Stimulated activated CD8-positive, alpha-beta memory T cell treated with anti-CD3 and anti-CD28 coated beads, Interleukin-12 subunit alpha, Interleukin-12 subunit beta, amount 100 ng/mL, for 1 hour (primary cell): ENCODE measurements at places on chromosomes 2 and 18.

GRCh38 chr18:11005528-11005927 is 143.8 kb downstream of the PIEZO2 start:
- no peak for DNase-seq

- DNase-seq, result no peak
Observed at GRCh38 chr2:149167001-149167780, 128.7 kb downstream of the LYPD6B start.

DNA sequence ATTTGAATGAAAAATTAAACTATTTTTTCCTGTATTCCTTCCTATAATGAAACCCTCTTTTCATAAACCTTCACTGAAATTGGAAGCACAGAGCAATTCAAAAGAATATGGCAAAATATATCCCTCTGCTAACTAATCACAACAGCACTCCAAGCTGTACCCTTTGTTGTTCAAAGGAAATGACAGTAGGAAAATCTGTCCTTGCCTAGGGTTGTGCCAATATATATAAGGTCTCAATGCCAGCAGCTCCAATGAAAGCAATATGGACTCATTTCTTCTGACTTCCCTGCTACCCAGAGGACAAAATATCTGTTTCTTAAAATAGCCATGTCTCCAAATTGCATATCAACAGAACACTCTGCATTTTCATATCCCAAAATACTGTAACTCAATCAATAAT is 373.9 kb upstream of the MC4R start:
- DNase-seq, result no peak

DNA sequence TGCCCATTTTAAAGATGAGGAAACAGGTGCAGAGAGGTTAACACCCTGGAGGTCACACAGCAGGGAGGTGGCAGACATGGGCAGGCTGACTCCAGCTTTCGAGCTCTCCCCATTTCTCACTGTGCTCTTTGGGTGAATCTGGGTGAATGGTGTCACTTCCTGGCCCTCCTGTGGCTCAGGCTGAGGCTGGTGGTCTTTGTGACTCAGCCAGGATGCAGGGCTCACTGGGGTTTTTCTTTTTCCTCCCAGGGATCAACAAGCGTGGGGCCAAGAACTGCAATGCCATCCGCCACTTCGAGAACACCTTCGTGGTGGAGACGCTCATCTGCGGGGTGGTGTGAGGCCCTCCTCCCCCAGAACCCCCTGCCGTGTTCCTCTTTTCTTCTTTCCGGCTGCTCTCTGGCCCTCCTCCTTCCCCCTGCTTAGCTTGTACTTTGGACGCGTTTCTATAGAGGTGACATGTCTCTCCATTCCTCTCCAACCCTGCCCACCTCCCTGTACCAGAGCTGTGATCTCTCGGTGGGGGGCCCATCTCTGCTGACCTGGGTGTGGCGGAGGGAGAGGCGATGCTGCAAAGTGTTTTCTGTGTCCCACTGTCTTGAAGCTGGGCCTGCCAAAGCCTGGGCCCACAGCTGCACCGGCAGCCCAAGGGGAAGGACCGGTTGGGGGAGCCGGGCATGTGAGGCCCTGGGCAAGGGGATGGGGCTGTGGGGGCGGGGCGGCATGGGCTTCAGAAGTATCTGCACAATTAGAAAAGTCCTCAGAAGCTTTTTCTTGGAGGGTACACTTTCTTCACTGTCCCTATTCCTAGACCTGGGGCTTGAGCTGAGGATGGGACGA is 13.2 kb downstream of the ITM2C start:
- DNase-seq, result peak; percentile 55

DNA sequence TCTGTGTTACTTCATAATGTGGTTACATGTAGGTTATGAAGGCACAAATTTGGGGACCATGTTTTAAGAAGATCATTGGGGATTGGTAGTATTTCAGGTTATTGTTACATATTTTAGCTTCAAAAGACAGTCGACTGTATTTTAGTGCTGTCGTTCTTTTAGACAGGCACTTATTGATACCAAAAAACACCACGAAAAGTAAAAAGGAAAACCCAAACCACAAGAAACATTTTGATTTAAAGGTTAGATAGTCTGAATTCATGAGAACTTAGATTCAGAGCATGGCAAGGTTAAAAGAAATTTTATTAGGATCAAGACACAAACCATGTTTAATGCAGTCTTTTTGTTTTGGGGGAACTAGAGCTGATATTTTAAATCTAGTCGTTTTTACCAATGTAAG is 209.0 kb downstream of the CAMKMT start:
- DNase-seq, result no peak

DNA sequence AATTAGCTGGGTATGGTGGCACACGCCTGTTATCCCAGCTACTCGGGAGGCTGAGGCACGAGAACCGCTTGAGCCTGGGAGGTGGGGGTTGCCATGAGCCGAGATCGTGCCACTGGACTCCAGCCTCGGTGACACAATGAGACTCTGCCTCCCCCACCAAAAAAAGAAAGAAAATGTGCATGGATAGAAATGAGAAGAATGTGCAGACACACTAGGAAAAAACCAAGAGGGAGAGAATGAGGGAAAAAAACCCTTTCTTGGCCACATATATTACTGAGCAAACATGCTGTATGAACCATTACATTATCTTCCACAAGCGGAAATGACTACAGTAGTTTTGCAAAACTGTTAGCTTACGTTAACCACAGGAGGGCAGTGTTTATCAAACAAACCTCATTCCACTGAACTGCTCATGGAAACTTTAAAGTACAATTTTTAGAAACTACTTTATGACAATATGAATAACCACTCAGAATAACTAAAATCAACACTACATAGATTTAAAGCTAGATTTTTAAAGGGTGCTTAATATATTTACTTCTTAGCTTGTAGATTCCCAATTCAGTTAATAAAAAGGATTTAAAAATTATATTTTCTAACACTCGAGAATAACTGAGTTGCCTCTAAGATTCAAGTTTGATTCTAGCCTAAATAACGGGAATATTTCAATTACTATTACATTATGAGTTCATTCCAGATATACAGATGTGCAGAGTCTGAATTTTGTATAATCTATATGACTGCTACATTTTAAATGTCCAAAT is 26.4 kb downstream of the ASXL2 start:
- peak; percentile 10 for DNase-seq

GRCh38 chr2:190529486-190530247 is 4.9 kb downstream of the NEMP2 start:
- no peak for DNase-seq

GRCh38 chr2:97068074-97068473 is 26.6 kb downstream of the FAHD2B start:
- DNase-seq, result no peak

DNA sequence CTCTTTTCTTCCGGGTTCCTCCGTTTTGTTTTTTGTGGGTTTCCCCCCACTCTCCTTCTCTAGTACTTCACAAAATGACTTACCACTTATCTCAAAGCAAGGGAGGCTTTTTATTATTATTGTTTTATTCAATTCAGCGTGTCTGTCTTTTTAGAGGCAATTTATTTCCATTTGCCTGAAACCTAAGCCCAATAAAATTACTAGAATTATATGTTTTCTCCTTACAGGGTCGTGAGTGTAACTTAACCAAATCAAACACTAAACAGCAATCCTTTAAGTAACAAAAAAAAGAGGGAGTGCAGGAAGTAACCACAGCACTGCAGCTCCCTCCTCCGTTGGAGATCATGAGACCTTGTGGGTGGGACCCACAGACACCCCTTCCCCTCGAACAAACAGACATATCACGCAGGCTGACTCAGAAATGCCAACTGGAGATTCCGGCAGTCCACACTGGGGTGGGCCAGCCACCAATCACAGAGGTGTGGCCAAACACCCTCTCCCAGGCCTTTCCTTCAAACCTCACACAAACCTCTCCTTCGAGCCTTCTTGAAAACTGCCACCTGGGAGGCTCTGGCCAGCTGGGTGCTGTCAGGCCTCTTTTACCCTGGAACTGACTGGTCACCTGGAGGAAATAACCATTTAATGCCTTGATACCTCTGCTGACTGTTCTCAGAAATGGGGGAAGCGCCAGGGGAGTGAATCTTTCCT is 207.1 kb upstream of the SMAD2 start:
- DNase-seq, result no peak

DNA sequence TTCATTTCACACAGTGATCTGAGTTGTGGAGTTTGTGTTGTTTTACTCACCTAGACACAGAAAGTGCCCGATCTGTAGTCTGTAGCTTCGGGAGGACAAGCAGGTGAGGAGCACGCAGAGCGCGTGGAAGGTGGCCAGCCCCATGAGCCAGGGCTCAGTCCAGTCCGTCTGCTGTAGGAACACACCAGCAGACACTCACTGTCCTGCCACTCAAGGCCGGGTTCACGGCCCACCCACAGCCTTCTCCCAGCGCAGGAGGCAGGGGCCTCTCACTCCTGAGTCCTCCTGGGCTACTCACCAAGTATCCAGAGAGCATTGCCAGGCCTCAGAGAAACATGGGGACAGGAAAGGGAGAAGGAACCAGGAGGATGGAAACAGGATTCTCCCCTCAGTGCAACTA is 1.7 kb downstream of the TMEM18 start:
- DNase-seq, result no peak

- DNase-seq, result no peak
Observed at GRCh38 chr2:153235516-153235915, 243.0 kb downstream of the RPRM start.

DNA sequence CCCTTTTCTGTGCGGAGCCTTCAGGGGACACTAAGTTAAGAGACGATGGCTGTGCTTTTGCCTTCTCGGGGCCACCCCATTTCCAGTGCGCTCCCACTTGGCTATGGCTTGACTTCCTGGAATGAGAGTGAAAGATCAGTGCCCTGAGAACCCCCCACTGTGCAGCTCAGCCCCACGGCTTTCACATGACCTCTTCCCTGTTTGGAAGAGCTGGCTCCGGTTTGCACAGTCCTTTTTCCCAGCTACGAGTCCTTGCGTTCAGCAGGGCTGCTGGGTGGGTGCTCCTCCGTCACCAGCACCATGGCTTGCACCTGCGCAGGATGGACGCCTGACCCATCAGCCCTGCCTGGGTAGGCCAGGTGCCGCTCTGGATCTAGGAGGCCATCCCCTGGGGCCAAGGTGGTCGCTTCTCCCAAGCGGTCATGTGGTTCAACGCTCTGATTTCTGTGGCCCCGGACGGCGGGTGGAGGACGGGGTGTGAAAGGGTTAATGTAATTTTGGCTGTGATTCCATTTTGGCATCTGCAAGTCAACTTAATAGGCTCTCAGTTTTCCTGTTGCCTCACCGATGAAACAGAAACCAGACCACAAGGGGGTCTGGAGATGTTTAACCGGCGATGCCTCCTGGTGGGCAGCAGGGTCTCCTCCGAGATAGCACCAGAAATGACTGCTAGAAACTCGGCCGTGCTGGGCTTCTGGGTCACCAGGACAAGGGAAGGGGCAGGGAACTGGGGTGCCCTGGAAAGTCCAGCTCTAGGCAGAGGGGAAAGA is 113.1 kb upstream of the HAAO start:
- no peak for DNase-seq

DNA sequence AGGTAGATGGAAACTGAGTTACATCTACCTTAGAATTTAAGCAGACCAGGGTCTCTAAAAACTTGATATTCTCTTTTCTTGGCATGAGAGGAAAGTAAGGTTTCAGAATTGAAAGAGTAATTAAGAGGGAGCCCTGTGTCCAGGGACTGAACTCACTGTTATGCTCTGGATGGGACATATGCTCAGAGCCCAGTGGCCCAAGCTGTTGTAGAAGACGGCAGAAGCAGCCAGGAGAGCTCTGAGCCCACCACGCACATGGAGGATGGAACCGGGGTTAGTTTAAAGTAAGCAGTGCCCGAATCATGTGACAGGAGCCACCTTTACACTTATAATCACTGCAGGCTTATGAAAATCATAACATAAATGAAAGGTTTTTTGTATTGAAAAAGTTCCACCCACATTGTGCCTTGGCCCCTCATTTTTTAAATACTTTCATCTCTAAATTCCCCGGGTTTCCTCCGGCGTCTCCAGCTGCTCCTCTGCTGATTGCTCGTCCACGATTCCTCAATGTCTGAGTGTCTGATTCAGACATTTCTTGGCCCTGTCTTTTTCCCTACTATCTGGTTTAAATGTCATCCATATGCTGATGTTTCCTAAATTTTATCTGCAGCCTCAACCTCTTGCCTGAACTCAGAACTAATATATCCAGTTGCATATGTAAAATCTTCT is 36.1 kb upstream of the SPTBN1 start:
- DNase-seq, result no peak

GRCh38 chr2:21407851-21408250 is 284.1 kb downstream of the TDRD15 start:
- DNase-seq, result no peak

DNA sequence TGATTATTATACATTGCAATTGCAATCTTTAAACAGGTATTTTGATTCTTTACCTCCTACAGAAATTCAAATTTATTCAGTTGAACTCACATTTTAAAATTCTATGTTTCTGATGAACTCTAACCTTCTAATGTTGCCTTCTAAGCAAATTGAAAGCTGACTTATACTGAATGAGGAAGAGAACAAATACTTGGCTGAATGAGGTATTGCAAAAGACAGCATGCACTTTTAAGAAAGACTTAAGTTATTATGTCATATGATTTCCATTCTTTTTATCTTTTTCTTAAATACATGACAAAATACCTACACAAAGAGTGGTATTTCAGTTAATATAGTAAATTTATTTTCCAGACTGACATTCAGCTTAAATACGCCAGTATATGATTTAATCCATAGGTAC is 64.7 kb downstream of the FAM228A start:
- no peak for DNase-seq

DNA sequence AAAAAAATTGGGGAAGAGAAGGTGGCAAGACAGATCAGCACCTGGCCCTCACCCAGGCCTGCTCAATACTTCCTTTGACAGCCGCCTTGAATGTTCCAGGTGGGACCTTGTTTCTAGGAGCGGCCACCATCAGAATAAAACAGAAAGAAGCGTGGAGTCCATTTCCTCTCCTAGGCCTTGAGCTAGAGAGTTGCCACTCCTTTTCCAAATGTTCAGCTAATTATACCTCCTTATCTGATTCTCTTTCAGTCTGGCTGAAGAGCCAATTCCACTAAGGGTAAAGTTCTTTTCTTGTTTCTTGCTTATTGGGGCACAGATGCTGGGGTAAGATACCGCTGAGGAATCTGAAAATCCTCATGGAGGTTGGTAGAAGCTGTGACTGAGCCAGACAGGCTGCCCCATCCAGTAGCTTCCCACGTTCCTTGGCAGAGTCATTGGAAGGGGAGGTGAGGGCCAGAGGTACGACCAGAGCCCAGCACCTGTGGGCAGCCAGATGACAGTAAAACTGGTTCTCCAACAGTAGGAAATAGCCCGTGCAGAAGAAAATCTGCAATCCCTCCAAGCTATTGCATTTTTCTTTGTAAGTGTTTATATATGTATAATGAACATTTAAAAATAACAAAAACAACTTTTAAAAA is 51.5 kb downstream of the PLB1 start:
- DNase-seq, result no peak

- DNase-seq, result no peak
Observed at GRCh38 chr2:181462033-181462432, 4.8 kb downstream of the ITGA4 start.
